ENCODE measurements at places on chromosomes 3 and 15. TPM values are rescaled to one million over a fixed set of nuclear protein-coding genes. Genes with fewer than 3 reads are reported as not detected.

CHDH gene
- total RNA-seq, result 1.5 TPM

GREM1 gene
- total RNA-seq, result 2.9 TPM

MCTP2 gene
- total RNA-seq, result 0.56 TPM

DNA sequence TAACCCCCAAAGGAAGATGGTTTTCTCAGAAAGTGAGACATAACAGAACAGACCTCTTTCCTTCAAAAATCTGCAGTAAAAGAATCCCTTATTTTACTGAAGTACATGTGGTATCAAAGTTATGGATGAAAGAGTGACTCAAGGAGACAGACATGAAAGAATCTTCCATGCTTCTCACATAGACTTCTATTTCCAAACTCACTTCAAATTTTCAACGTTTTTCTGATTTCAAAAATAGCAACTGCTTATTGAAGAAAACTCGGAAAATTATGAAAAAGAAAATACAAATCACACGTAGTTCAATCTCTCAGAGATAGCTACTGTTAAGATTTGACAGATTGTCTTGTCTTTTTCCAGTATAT lies 39.8 kb upstream of the TRA2B start:
- H3K4me3 ChIP-seq, result no peak overlapping the region
- H3K36me3 ChIP-seq, result no peaks in the 10 kb centered on the region
- peaks cover 10% of the 10 kb centered on the region for H3K27me3 ChIP-seq
- H3K27ac ChIP-seq, result no peak overlapping the region
- no peak for DNase-seq

DNA sequence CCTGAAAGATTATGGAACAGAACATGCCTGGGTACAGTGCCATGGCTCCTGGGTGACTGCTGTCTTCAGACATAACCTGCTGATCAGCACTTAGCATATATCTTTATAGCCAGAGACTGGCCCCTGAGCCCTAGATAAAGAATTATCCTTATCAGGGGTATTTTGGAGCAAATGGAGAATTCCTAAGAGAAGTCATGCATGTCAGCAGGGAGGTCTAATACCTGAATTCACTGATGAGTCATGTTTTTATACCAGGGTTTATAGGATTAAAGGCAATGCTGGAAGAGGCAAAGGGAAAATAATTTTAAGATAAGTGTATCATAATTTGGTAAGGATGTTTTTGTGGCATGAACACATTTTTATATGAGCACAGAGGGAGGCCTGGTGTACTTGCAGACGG lies 159.8 kb downstream of the ADAMTSL3 start:
- no peaks in the 10 kb centered on the region for H3K4me1 ChIP-seq
- H3K4me3 ChIP-seq, result no peak overlapping the region
- H3K36me3 ChIP-seq, result no peaks in the 10 kb centered on the region
- H3K27me3 ChIP-seq, result no peaks in the 10 kb centered on the region
- no peak overlapping the region for H3K27ac ChIP-seq

- H3K36me3 ChIP-seq, result no peaks in the 10 kb centered on the region
- DNase-seq, result no peak
- no peak overlapping the region for H3K27ac ChIP-seq
Measured at GRCh38 chr3:52057812-52058495, 1.6 kb upstream of the DUSP7 start.

DNA sequence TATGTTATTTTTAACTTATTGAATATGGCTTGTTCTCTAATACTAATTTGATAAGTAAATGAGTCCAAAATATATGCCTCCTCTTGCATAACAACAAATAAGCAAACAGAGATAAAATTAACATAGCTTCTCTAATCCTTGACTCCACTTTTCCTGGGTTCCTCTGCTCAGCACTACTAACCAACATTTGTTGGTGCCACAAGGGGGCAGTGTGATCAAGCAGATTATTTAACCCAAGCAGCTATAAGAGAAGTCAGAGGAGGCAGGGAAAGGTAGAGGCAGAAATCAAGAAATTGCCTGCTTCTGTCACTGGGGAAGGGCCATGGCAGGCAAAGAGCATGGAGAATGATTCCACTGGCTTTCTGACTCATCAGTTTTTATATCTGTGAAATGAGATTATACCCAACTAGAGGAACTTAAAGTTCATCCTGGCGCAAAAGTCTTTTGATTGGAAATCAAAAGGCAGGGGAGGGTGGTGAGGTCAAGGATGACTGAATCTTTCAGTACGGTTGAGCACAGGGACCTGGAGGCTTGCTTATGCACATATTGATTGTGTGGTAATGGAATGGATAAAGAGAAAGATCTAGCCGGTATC lies 152.2 kb downstream of the IGSF11 start:
- H3K4me1 ChIP-seq, result no peaks in the 10 kb centered on the region
- DNase-seq, result peak; percentile 79
- no peaks in the 10 kb centered on the region for H3K27me3 ChIP-seq

- no peaks in the 10 kb centered on the region for H3K4me1 ChIP-seq
- H3K27me3 ChIP-seq, result no peaks in the 10 kb centered on the region
- H3K36me3 ChIP-seq, result no peaks in the 10 kb centered on the region
- DNase-seq, result no peak
Measured at GRCh38 chr15:90287946-90288345, 22.5 kb downstream of the NGRN start.

DNA sequence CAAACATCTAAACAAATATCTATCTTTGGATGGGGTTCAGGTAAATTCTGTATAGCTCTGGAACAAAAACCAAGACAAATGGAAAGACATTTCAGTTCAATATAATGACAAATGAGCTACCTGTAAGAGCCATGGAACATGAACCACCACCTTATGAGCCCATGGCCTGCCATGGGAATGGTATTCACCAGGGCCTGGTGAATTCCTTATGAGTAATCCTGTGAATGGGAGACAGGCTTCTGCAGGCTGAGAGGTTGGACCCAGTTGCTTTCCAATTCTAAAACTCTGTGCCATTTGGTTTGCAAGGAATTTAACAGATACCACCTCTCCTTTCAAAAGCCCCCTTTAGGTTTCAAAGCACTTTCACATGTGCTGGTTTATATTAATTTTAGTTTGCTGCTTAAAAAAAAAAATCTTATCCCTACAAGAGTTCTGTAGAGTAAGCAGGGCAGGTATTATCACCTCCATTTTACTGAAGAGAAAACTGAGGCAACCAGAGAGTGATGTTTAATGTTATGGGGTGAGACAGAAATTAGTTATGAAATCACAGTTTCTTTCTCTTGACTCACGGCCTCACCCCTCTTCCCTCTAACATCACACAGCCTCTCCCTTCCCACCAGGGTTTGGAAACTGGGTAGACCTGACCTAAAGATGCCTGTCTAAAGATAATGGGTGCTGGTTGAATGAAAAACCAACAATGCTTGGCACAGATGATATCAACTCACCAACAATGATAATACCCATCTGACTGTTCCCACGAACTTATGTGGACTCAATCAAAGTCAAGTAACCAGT lies 397.6 kb upstream of the WNT5A start:
- no peaks in the 10 kb centered on the region for H3K27me3 ChIP-seq
- no peak overlapping the region for H3K27ac ChIP-seq
- H3K4me3 ChIP-seq, result no peak overlapping the region
- H3K4me1 ChIP-seq, result peaks cover 53% of the 10 kb centered on the region
- DNase-seq, result no peak

GRCh38 chr3:170033489-170033888 lies 4.3 kb upstream of the GPR160 start:
- H3K27me3 ChIP-seq, result peaks cover 13% of the 10 kb centered on the region
- no peaks in the 10 kb centered on the region for H3K36me3 ChIP-seq
- H3K27ac ChIP-seq, result no peak overlapping the region
- DNase-seq, result no peak

GRCh38 chr3:53833700-53834099 lies 12.5 kb downstream of the CHDH start:
- H3K36me3 ChIP-seq, result no peaks in the 10 kb centered on the region
- H3K4me1 ChIP-seq, result no peaks in the 10 kb centered on the region
- no peak for DNase-seq
- no peak overlapping the region for H3K4me3 ChIP-seq
- H3K27ac ChIP-seq, result no peak overlapping the region
- no peaks in the 10 kb centered on the region for H3K27me3 ChIP-seq

DNA sequence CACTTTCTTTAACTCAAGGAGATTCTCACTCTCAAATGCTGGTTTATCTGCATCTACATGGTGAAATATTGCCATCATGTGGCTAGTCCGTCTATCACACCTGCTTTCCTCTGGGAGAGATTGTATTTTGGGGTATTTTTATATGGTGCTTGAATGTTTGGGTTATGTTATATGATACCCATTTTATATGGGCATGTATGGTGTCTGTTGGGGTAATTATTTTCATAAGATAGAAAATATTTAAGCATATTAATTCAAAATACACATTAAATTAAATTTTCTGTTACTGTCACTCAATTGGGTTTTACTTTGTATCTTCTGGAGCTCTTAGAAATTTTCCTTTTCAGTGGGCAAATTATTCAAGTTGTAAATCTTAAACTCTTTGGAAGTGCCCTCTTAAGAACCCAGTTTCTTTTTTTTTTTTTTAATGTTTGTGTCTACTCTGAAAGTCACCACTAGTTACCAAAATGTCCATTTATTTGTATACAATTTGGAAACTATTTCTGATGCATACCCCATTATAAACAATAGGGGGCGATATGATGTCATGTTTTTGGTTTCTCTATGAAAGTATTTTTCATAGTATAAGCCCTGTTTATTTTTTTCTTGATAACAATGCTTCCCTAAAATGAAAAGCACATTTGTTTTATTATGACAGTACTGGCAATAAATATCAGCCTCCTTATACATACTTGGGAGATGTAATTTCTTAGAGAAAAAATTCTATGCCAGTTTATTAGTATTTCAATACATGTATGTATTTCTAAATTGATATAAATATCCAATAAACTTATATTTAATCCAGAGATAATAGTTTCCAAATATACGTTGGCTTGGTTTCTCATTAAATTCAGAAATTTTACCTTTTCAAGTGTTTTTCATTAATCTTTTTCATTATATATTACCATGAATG lies 36.1 kb upstream of the PLSCR5 start:
- H3K27ac ChIP-seq, result no peak overlapping the region
- no peaks in the 10 kb centered on the region for H3K27me3 ChIP-seq
- no peaks in the 10 kb centered on the region for H3K4me1 ChIP-seq
- H3K36me3 ChIP-seq, result no peaks in the 10 kb centered on the region
- peak; percentile 51 for DNase-seq

DNA sequence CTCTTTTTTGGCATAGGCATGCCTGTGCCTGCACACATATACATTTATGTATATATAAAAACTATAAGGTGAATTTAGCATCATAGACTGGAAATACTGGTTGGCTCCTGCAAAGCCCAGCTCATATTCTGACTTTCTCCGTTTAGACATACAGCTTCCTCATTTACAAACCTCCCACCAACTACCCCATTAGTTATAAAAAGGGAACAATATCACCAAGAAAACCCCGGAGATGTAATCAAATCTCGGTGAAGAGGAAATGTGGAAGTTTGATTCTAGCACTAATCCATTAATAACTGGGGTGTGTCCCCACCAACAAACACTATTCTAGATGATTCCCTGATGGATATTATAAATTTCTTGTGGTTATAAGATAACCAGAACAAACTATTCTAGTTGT lies 517.7 kb upstream of the TBL1XR1 start:
- no peak overlapping the region for H3K4me3 ChIP-seq
- no peaks in the 10 kb centered on the region for H3K36me3 ChIP-seq
- H3K27ac ChIP-seq, result no peak overlapping the region
- DNase-seq, result no peak
- no peaks in the 10 kb centered on the region for H3K27me3 ChIP-seq

DNA sequence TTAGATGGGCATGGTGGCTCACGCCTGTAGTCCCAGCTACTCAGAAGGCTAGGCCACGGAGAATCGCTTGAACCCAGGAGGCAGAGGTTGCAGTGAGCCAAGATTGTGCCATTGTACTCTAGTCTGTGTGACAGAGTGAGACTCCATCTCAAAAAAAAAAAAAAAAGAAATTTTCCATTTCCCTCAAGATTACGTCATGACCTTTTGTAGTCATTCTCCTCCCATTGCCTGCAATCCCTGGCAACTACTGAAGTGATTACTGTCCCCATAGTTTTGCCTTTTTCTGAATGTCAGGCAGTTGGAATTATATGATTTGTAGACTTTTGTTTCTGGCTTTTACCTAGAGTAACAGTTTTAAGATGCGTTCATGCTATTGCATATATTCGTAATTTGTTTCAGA lies 28.0 kb downstream of the WDR76 start:
- no peak for DNase-seq
- no peak overlapping the region for H3K27ac ChIP-seq
- no peaks in the 10 kb centered on the region for H3K4me1 ChIP-seq
- peaks cover 9% of the 10 kb centered on the region for H3K36me3 ChIP-seq
- no peak overlapping the region for H3K4me3 ChIP-seq

GRCh38 chr15:40470423-40471104 lies at the start of gene CHST14:
TSS of gene CHST14 (plus strand) at chr15:40470984. CDS start at chr15:40471214, 230 bp downstream.
- no peaks in the 10 kb centered on the region for H3K36me3 ChIP-seq
- peaks cover 6% of the 10 kb centered on the region for H3K4me1 ChIP-seq
- DNase-seq, result peak; percentile 82
- no peak within 1 kb of the TSS for H3K27ac ChIP-seq
- peaks cover 9% of the 10 kb centered on the region for H3K27me3 ChIP-seq

- H3K36me3 ChIP-seq, result no peaks in the 10 kb centered on the region
- no peak overlapping the region for H3K4me3 ChIP-seq
- H3K27me3 ChIP-seq, result no peaks in the 10 kb centered on the region
Measured at GRCh38 chr3:73719861-73720260, 95.1 kb upstream of the PDZRN3 start.

GRCh38 chr3:64584179-64584578 lies 103.6 kb downstream of the ADAMTS9 start:
- H3K4me3 ChIP-seq, result no peak overlapping the region
- H3K36me3 ChIP-seq, result no peaks in the 10 kb centered on the region
- H3K27ac ChIP-seq, result no peak overlapping the region
- no peak for DNase-seq
- no peaks in the 10 kb centered on the region for H3K27me3 ChIP-seq
